ENCODE measurements at places on chromosomes 12 and 14.

DNA sequence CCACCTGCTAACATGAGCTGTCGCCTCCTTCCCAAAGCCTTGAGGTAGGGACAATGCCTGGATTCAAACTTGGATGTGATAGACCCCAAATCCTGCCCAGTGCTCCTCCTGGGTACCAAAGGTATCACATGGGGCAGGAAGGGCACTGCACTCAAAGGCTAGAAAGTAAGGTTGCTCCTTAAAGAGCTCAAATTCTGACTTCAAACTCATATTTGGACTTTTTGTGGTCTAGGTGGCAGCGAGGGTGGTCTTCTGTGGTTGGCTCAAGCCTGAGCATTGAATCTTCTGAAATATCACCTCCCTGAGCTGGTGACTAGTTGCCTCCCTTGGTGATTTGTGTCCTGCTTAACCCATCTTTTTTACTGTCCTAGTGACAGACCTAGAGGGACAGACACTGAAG, 8.3 kb upstream of the RNASE4 start:
- no peak for DNase-seq

GRCh38 chr12:90102957-90103652, 394.5 kb upstream of the ATP2B1 start:
- DNase-seq = no peak

GRCh38 chr14:105151838-105152793, 16.5 kb downstream of the JAG2 start:
- DNase-seq = no peak

GRCh38 chr12:106585521-106586277, 2.9 kb downstream of the RFX4 start:
- DNase-seq = no peak

DNA sequence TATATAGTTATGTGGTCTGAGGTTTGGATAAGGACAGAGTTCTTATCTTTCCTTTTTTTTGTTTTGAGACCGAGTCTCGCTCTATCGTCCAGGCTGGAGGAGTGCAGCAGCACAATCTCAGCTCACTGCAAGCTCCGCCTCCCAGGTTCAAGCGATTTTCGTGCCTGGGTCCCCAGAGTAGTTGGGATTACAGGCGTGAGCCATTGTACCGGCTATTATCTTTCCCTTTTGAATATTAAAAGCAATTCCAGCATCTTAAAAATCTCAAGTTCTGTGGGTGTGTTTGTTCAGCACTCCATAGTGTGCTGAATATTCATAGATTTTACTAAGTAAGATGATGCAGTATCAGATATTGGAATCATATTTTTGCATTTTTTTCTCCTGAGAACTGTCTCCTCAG, 404.4 kb upstream of the RGS6 start:
- DNase-seq = no peak

GRCh38 chr14:65281991-65282895, 130.3 kb upstream of the FUT8 start:
- no peak for DNase-seq

- DNase-seq = no peak
Measured at GRCh38 chr12:63085120-63085519, 65.9 kb downstream of the AVPR1A start.

GRCh38 chr12:32440120-32440865, 40.9 kb downstream of the FGD4 start:
- DNase-seq = no peak

GRCh38 chr12:15839682-15840081, 42.5 kb upstream of the STRAP start:
- DNase-seq = no peak

GRCh38 chr14:65231286-65231980, 129.1 kb upstream of the MAX start:
- no peak for DNase-seq

DNA sequence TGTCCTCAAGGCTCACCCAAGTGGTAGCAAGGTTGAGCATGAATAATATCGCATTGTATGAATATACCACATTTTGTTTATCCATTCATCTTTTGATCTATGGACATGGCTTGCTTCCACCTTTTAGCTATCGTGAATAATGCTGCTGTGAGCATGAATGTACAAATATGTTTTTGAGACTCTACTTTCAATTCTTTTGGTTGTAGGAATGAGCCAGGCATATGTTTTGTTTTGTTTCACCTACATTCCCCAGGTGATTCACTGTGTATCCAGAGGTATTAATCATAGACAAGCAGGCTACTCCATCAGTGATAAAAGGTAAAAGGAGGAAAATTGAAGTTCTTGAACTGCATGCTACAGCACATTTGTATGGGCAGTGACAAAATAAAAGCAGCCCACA, 35.8 kb downstream of the CDKL1 start:
- DNase-seq = no peak

GRCh38 chr12:78118486-78118885, 287.8 kb downstream of the NAV3 start:
- no peak for DNase-seq

DNA sequence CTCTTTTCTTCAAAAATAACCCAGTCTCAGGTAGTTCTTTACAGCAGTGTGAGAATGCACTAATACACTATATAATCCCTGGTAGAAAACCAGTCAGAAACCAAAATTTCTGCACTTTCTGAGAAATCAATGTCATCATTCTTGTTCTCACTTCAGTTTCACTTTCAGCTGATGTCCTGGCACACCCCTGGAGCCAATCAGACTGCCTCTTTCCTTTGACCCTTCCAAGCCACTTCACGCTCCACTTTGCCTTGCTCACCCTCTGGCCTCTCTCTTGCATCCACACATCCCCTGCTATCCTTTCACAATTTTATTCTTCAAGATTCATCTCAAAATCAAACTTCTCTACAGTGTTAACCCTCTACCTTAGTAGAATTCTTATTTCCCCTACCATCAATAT, 181.1 kb downstream of the ASCL1 start:
- no peak for DNase-seq

DNA sequence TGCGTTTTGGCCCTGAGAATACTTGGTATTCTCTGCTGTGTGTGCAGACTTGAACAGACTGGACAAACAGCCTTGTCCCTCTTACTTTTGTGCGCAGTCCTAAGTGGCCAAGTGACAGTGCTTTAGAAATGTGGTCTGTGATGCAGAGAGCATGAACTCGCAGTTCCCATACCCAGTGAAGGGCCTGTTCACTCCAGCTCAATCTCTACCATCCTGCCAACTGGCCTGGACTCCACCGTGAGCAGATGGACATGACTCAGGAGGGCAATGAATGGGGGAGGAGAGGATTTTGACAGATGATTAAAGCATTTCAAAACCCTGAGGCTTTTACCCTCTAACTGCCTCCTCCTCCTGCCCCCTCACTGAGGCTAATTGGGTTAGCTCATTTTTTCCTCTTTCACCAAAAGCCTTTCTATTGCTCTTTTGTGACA, 62.5 kb upstream of the PYGL start:
- no peak for DNase-seq

DNA sequence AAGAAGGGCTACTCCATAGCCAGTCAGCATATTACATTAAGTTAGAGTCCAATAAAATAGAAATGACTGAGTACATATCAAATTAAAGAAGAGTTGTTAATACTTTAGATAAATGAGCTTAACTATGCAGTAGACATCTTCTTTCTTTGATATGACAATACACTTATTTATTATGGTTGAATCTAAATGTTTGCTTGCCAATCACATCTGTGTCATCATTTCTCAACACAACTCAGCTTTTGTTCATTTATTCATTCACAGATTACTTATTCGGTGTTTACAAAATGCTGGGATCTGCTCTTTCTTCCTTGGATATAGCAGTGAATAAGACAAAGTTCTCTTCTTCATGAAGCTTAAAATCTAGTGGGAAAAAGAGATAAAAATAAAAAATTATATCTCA, 614.6 kb upstream of the ATP2B1 start:
- DNase-seq = no peak
